ENCODE measurements at places on chromosomes 11 and 22. TPM values are rescaled to one million over a fixed set of nuclear protein-coding genes. Genes with fewer than 3 reads are reported as not detected.

The ART5 gene
- 0.26 TPM for total RNA-seq

The GLB1L3 gene
- not detected for total RNA-seq

The C11orf87 gene
- not detected for total RNA-seq

The SYT13 gene
- total RNA-seq = not detected

The SLC22A24 gene
- not detected for total RNA-seq

The ZP1 gene
- 0.93 TPM for total RNA-seq

All from pericardium fibroblast (primary cell).